AML-193 (cell line): ENCODE measurements at places on chromosomes 3 and 15.

GRCh38 chr3:134350861-134351311, 23.4 kb downstream of the AMOTL2 start:
- DNase-seq: no peak

GRCh38 chr15:76991741-76992645, 2.9 kb upstream of the PSTPIP1 start:
- DNase-seq: no peak

GRCh38 chr3:37501571-37502313, 327.4 kb upstream of the LRRFIP2 start:
- DNase-seq: peak; percentile 7

GRCh38 chr15:33533197-33533596, 222.4 kb downstream of the RYR3 start:
- DNase-seq: no peak

DNA sequence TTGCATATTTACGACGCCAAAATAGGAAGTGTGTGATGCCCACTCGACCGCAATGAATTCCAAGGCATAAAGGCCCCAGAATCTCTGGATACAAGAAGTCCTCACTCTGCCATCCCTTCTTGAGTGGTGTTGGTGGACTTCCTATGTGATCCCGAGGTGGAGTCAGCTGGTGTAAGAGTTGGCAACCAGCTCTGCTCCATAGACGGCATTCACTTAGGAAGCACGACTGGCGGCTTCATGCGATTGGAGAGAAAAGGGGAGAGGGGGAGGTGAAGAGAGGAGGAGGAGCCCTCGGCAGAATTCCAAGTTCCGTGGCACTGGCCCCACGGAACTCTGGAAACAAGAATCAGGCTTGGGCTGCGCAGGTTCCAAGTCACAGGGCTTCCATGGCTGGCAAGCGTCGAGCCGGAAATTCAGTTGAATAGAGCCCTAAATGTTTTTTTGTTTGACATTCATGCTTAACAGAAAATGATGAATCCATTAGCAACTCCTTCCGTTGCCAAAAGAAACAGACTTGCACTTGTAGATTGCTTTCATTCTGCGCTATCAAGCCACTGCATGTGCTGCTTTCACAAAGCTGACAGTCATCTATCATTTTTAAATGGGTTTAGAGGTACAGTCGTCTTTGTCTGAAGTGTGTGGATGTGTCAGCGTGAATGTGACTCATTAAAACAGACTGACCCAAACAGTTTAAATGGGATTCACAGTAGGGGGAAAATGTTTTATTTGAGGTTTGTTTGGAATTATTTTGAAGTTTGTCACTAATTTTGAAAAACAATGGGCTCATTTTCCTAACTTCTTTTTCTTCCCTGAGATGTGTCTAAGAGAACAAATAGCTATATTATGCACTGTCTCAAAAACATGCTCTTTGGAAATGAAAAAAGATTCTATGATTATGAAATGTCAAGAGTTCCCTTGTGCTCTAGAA, 428.3 kb upstream of the ATP11B start:
- DNase-seq: no peak

DNA sequence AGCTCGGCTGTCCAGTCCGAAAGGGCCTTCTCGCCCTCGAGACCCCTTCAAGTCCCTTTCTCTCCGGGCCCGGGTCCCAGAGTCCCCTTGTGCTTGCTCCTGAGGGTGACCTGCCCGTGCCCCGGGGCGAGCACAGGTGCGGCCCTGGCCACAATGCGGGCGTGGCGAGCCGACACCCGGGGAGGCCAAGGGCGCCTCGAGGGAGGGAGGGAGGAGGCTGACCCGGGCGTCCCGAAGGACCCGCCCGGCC, 810 bp upstream of the MEF2A start:
- DNase-seq: no peak

- no peak for DNase-seq
Measured at GRCh38 chr3:171876680-171877147, 33.6 kb downstream of the TMEM212 start.

DNA sequence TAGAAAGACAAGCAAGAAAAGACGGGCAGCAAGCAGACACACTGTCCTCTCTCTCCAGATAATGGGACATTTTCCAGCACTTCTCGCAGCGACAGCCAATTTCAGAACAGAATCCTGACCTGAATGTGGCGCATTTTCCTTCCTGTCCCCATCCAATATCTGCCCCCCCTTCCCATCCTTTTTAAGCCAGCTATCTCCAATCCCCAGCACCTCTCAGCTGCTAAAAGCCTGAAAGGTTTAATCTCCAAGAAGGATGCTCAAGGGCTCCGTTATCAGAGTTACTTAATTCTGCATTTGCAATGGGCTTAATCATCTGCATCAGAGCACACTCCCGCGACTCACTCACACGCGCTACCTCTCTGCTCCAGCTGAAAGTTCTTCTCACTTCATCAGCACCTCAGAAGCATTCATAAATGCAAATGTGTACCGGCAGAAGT, 50.5 kb downstream of the SRGAP3 start:
- DNase-seq: no peak

DNA sequence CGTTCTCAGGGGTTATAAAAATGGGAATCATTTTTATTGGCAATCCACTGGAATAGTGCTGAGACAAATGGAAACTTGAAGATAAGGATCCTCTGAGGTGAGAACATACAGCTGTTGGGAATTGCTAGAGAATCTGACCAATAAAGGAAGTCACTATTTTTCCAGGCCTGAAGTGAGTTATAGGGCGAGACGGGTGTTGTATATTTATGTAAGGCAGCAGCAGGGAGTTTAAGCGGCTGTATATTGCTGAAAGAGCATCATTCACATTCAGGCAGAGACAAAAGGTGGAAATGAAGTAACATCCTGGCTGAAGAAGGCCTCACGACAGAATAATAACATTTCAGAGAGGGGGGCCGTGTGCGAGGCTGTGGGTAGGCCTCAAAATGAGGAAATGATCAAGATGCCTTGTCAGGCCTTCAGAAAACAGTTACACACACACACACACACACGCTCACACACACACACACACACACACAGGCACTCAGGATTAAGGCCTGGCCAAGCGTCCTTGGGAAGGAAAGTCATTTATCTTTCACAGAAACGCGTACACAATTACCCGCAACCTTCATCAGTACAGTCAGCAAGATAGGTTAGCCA, 964.9 kb upstream of the NR2F2 start:
- DNase-seq: peak; percentile 85

DNA sequence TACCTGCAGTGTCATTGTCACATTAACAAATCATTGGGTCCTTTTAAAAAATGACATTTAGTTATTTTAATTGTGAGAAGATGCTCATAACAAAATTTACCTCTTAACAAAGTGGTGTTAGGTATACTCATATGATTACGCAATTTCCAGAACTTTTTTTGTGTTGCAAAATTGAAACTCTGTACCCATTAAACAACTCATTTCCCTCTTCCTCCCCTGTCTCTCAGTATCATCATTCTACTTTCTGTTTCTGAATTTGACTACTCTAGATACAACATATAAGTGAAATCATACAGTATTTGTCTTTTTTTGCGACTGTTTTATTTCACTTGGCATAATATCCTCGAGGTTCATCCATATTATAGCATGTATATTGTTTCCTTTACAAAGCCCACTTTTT, 58.7 kb upstream of the CHST2 start:
- DNase-seq: peak; percentile 60

GRCh38 chr3:14876921-14877333, 58.2 kb downstream of the FGD5 start:
- DNase-seq: no peak

GRCh38 chr3:181782306-181782954, 70.7 kb downstream of the SOX2 start:
- DNase-seq: no peak

DNA sequence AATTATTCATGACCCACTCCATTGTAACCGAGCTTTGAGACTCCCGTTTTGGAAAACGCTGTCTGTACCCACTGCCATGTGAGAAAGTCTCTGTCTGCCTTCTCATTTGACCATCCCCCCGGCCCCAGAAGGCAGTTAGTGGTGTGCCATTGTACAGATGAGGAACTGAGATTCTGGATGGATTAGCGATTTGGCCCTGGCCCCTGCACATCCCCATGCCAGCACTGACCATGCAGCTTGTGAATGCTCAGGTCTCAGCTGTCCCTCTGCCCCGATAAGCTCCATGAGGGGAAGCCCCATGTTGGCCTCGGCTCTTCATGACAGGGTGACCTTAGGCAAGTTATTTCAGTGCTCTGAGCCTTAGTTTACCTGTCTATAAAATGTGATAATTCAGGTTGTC, 153.0 kb upstream of the SMAD3 start:
- no peak for DNase-seq

GRCh38 chr3:162555761-162556160, 1059.2 kb downstream of the OTOL1 start:
- DNase-seq: no peak

- no peak for DNase-seq
Measured at GRCh38 chr3:42778644-42779043, 5.6 kb upstream of the CCDC13 start.

DNA sequence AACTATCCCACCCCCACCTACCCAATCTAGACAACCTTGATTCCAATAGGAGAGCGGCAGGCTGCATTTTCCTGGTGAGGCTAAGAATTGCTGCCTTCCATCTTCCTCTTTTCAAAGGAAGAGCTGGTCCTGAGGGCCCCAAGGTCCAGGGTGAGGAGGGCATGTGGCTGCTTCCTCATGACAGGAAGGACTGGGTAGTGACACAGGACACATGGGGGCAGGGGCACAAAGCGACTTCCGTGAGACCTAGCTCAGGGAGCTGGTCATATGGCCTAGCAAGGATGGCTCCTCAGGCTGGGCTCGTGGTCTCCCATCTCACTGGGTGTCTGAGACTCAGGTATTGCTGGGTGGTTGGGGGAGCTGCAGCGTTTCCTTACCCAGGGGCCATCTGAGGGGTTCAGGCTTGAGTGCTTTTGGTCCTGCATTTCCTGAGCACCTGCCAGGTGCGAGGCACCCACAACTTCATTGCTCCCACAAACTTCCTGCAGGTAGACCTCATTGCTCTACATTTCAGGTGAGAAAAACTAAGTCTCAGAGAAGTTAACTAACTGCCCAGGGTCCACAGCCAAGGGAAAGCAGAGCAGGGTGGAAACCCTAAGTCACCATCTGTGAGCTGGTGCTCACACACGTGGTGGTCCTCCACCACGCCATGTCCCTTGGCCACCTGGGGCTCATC, 160.0 kb upstream of the TLE3 start:
- DNase-seq: peak; percentile 65

GRCh38 chr3:137761563-137762503, 2.3 kb upstream of the SOX14 start:
- DNase-seq: no peak

- DNase-seq: no peak
Measured at GRCh38 chr3:32963871-32964270, 12.4 kb downstream of the CCR4 start.

GRCh38 chr3:38644016-38644661, 5.3 kb downstream of the SCN5A start:
- no peak for DNase-seq

GRCh38 chr3:141321109-141321497, 47.2 kb upstream of the ZBTB38 start:
- DNase-seq: no peak

DNA sequence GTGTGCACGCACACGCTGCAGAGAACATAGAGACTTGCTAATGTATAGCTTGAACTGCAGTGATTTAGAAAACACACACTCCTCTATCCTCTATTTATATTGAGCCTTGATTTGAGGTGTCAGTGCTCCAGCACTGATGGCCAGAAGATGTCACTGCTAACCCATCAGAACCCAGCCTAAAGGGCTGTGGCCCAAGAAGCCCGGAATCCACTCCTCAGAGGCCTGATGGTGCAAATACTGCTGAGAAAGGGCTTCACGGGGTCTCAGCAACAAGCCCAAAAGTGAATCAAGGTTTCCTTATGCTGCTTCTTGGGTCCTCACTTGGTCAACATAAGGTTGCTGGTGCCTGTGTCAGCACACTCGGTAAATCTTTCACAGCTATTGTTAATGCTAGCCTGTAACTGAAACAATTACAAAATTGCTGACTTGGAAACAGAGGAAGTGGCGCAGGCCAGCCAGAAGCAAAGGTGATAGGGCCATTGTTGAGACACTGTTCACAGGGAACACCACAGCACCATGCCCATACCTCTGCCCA, 60.3 kb downstream of the HEG1 start:
- DNase-seq: peak; percentile 1

GRCh38 chr3:30426293-30426993, 180.0 kb upstream of the TGFBR2 start:
- no peak for DNase-seq

GRCh38 chr3:78992400-78992799, 775.4 kb downstream of the ROBO1 start:
- no peak for DNase-seq

GRCh38 chr15:62849316-62850106, 193.0 kb upstream of the TPM1 start:
- no peak for DNase-seq

DNA sequence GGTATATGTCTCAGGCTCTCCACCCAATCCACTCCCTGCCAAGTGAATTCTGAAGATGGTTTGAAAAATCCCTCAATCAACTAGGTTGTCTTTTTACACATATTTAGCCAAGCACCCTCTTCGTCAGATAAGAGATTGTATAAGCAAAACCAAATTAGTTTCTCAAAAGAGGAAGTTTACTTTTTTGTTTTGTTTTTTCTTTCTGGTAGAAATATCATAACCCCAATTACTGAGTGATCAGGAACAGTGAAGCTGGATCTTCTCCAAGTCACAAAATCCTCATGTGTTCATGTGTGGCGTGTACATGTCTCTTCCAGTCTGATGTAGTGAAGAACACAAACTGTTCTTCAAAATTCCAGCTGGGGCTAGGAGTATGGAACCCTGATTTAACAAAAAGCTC, 180.6 kb downstream of the FOXP1 start:
- no peak for DNase-seq

DNA sequence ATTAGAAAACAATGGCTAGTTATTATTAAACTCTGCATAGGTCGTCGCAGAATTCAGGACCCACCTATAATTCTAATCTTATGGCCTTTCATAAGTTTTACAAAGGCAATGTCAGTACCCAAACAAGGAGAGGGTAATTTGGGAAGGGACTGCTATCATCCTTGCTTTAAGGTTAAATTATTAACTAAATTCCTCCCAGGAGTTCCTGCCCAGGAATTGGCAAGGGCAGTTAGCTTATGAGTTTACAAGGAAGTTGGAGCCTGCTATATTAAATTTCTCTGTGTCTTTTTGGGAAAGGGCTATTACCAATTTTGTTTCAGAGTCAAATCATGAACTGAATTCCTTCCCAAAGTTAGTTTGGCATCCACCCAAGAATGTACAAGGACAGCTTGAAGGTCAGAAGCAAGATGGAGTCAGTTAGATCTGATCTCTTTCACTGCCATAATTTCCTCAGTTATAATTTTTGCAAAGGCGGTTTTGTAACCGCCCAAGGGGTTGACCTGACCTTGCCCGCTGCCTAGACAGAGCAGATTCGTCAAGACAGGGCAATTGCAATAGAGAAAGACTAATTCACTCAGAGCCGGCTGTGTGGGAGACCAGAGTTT, 45.3 kb upstream of the LHFPL4 start:
- no peak for DNase-seq

GRCh38 chr3:152595975-152596821, 238.7 kb upstream of the P2RY1 start:
- peak; percentile 67 for DNase-seq

DNA sequence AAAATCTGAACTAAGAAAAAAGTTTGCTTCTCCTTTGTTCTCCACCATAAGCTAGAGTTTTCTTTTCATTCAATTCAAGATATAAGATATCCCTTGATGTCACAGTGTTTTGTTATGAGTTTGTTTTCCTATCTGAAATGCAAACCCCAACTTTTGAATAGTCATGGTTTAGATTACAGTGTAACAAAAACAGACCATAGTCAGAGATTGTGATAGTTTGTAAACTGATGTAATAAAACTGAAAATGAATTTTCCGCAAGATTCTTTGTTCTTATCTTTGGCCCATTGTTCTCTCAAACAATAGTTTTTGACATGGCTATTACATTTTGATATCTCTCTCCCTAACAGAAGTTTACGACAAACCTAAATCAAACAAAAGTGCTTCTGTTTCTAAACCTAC, 121.7 kb upstream of the GADL1 start:
- DNase-seq: no peak
